ENCODE measurements at places on chromosomes 13 and 19. TPM values are rescaled to one million over a fixed set of nuclear protein-coding genes. Genes with fewer than 3 reads are reported as not detected.
A peak's percentile ranks its signal among the peaks of the same experiment; 100 is the strongest.

The MYO1F gene
- total RNA-seq: 20.4 TPM

GRCh38 chr19:48752496-48753365, at the start of gene FUT1:
Gene FUT1 (minus strand): TSS chr19:48752641. CDS start chr19:48751281, 1,360 bp downstream.
- peak; percentile 72 for DNase-seq

The ATP4A gene
- total RNA-seq: not detected

The ADGRE3 gene
- 0.67 TPM for total RNA-seq

The LILRB3 gene
- 10.5 TPM for total RNA-seq

DNA sequence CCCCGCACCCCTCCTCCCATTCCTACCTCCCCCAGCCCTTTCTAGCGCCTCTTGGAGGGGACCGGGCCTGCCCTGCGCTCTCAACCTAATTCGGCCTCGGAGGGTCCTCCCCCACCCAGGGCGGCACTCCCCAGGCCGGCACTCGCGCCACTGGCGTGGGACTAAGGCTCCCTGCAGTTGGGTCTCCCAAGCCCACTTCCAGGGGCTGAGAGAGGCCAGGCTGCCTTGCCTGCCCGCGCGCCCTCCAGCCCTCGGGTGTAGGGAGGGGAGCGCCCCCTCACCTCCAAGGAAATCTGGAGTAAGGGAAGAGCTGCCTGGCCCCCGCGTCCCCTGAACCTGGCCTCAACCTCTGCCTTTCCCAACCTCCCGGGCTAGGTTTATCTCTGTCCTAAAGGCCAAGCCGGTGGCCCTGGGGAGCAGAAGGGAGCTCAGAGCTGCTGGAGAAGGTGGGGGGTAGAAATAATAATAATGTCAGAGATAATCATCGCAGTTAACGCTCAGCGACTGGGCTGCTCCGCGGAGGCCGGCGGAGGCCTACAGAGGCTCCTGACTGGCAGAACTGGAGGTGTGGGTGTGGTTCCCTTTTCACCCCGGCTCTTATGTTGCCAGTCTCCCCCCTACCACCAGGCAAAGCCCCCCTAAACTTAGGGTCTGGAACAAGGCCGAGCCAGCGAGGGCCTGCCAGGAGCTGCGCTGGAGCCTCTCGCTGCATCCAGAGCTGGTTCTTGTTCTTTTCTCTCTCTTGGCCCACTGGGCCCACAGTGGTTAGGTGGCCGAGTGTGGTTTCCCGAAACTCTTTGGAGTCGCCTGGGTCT, 9.6 kb downstream of the ZIC2 start:
- no peak for DNase-seq

The LCP1 gene
- 44.8 TPM for total RNA-seq

DNA sequence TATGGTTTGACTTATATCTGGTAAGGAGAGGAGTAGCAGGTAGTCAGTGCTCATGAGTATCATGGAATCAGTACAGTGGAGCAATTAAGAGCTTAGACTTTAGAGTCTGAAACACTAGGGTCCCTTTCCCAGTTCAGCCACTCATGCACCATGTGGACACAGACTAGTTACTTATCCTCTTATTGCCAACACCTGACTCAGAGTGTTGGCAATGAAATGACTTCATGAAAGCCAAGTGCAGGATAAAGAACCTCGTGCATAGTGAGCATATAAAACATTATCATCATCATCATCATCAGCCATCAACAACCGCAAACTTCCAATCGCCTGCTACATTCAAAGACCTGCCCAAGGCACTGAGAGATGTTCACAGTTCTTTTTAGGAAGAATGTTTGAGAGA, 164.2 kb downstream of the FOXO1 start:
- DNase-seq: no peak

DNA sequence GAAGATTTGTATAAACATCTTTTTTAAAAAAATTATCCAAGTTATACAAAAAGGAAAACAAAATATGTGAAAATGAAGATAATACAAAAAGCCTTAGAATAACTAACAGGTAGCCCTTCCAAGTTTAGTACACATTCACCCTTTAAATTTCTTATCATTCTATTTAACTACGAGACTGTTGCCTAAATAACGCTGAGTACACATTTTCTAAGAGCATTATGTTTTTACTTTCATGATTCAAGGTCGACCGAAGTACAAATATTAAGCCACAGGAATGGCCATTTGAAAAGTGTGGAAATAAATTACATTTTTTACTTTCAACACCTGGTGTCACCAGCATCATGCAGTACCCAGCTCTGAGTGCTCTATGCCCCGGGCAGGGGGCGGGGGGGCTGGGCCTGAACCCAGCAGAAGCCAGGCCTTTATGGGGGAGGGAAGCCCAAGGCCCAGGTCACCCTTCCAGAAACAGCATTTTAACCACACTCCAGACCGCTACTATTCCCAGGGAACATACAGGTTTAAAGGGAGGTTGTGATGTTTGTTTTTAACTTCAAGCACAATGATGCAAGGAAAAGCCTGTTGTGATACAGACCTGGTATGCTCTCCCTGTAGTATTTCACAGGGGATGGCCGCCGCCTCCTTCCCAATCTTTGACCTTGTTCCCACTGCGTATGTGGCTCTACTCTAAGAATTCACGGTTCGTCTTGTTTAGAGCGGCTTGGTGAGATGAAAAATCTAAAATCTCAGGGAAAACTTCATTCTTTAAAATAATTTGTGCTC, 24.0 kb downstream of the GGACT start:
- no peak for DNase-seq

- no peak for DNase-seq
These were observed 371.3 kb downstream of the IRS2 start for GRCh38 chr13:109415057-109415456.

DNA sequence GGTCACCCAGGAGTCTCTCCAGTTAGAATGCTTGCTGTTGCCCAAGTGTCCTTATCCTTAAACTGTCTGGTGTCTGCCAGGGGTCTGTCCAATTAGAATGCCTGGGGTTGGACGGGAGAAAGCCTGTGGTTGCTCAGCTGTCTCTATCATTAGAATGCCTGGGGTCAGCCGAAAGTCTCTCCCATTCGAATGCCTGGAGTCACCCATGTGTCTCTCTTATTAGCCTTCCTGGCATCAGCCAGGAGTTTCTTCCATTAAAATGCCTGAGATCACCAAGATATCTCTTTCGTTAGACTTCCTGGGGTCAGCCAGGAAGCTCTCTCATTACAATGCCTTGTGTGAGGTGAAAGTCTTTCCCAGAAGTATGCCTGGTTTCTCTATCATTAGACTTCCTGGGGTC, 1521.0 kb downstream of the UQCRFS1 start:
- no peak for DNase-seq

The IFNL1 gene
- total RNA-seq: not detected

GRCh38 chr13:111388851-111389500, 68.5 kb downstream of the TEX29 start:
- DNase-seq: peak; percentile 24

DNA sequence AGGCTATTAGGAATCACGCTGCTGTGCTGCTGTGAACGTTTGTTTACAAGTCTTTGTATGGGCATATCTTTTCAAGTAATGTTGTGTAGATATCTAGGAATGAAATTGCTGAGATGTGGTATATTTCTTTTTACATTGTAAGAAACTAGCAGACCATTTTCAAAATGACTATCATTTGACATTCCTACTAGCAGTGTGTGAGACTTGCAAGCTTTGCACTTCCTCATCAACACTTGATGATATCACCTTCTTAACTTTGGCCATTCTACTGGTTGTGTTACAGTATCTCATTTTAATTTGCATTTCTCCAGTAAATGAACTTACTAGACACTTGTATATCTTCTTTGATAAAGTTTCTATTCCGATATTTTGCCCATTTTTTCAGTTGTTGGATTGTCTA, 12.1 kb downstream of the METTL21C start:
- DNase-seq: no peak

DNA sequence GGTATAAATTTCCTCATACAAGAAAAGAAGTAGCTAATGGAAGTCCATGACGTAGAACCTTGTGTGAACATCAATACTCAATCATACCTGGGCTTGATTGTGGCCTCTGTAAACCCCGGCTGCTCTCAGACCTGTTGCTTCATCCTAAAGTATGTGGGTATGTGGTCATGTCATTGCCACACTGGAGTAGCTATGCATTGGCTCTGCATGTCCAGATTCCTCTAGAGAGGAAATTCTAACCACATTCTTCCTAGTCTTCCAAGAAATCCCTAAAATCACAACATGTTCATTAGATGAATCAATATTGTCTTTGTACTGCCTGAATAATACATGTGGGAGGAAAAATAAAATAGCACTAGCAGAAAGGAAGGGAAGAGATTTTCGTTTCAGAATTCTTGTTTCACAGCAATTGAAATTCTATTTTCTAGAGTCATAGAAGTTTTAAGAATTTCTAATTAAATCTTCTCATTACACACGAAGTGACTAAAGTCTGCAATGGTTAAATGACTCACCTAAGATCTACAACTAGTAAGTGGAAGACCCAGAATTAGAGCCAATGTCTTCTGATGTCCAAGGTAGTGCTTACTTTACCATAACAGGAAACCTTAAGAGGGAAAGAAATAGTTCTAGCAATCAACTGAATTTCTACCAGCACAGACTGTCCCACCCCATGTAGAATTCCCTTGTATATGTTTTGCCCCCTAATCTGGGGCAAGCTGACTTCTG, 28.0 kb downstream of the RXFP2 start:
- DNase-seq: no peak

DNA sequence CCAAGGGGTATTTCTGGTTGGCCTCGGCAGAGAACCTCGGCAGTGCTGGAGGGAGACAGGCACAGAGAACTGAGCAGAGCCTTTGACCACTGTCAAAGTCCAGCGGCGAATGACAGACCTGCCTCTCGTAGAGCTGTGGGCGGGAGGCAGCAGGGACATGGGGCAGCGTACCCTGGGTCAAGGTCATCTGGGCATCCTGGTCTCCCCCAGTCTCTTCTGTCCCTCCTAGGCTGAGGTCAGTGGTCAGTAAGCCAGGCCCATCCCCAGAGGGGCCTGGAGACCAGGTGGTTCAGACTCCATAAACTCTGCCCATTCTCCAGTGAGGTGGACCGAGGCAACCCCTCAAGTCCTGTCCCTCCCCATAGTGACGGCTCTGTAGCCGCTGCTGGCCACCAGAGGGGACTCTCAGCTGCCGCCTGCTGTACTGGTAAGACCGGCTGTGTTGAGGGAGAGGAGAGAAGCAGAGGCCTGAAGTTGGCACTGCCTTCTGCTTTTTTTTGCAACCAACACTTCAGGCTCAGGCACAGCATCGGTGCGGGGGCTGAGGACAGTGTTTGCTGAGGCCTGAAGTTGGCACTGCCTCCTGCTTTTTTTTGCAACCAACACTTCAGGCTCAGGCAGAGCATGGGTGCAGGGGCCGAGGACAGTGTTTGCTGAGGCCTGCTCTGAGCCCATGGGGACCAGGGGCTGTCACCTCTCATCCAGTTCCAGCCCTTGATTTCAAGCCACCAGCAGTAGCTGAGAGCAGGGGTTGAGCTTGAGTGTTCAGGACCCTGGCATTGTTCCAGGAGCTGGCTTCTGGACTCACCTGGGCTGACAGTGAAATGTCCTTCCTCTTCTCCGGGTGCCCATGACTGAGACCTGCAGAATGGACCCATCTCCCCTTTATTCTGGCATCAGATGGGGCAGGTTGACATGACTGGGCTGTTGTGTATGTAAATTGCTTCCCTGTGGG, at the start of gene PGLYRP2:
Gene PGLYRP2, minus strand, starts transcription at position 111 of the 955 bp plus-strand sequence. CDS start 130 bp downstream, outside the sequence.
- DNase-seq: peak; percentile 61

- DNase-seq: no peak
These were observed 5.0 kb downstream of the NOVA2 start for GRCh38 chr19:45968626-45969025.

The C1QTNF9B gene
- 0.08 TPM for total RNA-seq

- no peak for DNase-seq
These were observed 809 bp upstream of the B9D2 start for GRCh38 chr19:41364524-41365391.

DNA sequence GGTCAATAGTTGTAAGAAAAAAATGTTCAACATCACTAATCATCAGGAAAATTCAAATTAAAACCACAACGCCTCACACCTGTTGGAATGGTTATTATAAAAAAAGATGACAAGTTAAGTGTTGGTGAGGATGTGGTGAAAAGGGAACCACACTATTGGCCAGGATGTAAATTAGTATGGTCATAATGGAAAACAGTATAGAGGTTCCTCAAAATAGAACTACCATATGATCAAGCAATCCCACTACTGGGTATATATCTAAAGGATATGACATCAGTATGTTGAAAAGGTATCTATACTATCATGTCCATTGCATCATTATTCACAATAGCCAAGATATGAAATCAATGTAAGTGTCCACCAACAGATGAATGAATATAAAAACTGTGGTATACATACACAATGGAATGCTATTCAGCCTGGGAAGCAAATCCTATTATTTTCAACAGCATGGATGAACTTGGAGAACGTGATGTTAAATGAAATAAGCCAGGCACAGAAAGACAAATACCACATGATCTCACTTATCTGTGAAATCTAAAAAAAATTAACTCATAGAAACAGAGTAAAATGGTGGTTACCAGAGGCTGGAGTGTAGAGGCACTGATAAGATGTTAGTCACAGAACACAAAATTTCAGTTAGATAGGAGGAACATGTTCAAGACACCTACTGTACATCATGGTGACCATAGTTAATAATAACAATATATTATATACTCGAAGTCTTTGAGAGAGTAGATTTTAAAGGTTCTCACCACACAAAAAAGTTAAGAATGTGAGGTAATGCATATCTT, 56.6 kb downstream of the TBC1D4 start:
- DNase-seq: no peak

The HNRNPUL1 gene
- total RNA-seq: 80.2 TPM

The KLK1 gene
- total RNA-seq: not detected

DNA sequence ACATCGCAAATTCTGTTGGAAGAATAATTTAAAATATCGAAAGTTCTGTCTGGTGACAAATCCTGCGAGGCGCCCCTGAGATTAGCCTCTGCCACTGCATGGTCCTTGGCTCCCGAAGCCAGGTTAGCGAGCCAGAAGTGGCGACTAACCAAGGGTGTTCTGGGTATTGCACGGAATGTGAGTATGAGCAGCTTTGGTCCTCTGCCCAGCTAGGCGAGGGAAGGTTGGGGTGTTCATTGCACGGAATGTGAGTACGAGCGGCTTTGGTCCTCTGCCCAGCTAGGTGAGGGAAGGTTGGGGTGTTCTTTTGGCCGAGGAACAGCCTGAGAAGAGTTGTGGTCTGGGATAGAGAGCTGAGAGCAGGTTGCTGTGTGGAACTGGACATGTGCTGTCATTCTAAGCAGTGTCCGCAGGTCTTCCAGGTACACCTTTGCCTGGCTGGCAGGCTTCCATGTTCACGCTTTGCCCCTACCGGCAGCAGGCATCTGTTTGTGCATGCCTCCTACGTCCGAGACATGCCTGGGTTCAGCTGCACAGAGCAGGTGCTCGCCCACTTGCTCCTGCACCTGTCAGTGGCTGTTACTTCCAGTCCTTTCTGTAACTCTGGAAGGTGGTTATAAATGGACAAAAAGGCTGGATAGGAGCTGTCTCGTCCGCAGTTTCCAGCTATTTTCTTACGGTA, 18.3 kb upstream of the TEX29 start:
- DNase-seq: no peak

GRCh38 chr19:3146677-3147100, 10.9 kb downstream of the GNA15 start:
- DNase-seq: peak; percentile 61

The BABAM1 gene
- total RNA-seq: 47.0 TPM

The PROZ gene
- total RNA-seq: 36.6 TPM

- DNase-seq: no peak
These were observed 6.6 kb upstream of the LGALS4 start for GRCh38 chr19:38819231-38819920.

- no peak for DNase-seq
These were observed 31.4 kb upstream of the ZNF254 start for GRCh38 chr19:24055548-24055947.

Measured in liver (tissue), 10 donors.